ENCODE measurements at places on chromosomes 3 and 15.

DNA sequence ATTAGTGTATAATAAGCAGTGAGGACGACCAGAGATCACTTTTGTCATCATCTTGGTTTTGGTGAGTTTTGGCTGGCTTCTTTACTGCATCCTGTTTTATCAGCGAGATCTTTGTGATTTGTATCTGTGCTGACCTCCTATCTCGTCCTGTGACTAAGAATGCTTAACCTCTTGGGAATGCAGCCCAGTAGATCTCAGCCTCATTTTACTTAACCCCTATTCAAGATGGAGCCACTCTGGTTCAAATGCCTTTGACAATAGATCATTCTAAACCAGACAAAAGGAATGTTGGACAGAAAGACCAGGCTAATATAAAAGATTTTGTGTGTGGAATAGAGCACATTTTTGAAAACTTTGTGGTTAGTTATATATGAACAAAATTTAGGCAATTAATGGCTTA is 618.5 kb upstream of the BCHE start:
- DNase-seq: no peak

DNA sequence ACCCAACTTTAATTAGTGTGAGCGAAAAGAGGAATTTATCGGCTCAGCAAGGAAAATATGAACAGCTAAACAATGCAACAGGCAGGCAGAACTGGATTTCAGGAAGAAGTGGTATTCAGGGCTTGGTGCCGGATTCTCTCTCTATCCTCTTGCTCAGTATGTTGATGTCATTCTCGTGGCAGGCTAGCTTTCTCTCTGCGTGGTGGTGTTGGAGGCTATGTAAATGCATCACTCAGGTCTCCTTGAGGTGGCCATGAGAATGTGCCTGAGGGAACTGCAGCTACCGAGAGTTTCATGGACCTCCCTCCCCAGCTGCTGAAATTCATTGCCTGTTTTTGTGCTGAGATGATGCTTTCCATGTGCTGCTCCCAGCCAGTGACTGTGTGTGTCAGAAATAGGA is 18.3 kb upstream of the SYN2 start:
- no peak for DNase-seq

DNA sequence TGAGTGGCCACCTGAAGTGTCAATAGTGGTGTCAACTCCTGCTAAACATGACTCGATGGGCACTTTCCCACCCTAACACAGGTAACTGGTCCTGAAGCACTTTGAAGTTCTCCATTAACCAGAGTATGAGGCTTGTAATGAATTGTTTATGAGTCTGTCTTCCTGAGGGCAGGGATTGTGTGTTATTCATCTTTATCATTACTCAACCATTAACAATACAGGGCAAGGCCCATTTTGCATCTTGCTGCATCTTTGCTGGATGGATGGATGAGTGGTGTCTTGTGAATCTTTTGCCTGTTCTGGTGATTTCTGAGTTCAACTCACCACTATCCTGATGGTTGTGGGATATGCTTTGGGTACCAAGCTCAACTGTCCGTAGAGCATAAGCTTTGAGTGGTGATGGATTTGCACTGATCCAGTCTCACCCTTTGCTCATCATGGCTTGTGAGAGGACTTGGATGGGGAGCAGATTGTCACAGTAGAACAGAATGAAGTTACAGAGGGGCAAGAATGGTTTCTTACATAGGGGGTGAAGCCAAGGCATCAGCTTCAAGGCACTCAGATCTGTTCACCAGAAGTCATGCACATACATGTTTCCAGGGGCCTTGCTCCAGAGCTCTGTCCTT is 22.3 kb upstream of the EPB42 start:
- no peak for DNase-seq

DNA sequence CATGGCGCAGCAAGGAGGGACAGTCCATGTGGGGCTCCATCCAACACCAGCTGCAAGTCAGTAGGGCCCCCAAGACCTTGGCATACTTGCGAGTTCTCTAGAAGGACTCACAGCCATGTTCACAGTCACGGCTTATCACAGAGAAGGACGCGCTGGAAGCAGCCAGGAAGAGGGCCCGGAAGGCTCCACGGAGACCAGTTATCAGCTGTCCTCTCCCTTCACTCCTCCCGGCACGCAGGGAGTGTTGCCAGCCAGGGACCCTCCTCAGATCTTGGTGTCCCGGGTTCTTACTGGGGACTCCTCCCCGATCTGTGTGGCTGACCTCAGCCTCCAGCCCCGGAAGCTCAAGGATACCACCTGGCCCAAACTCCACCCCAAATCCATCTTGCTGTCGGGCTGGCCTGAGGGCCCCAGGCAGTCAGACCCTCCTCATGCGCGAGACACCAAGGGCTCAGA is 68.0 kb downstream of the SLTM start:
- no peak for DNase-seq

GRCh38 chr15:50873935-50874361 is 34.5 kb upstream of the AP4E1 start:
- DNase-seq: no peak

DNA sequence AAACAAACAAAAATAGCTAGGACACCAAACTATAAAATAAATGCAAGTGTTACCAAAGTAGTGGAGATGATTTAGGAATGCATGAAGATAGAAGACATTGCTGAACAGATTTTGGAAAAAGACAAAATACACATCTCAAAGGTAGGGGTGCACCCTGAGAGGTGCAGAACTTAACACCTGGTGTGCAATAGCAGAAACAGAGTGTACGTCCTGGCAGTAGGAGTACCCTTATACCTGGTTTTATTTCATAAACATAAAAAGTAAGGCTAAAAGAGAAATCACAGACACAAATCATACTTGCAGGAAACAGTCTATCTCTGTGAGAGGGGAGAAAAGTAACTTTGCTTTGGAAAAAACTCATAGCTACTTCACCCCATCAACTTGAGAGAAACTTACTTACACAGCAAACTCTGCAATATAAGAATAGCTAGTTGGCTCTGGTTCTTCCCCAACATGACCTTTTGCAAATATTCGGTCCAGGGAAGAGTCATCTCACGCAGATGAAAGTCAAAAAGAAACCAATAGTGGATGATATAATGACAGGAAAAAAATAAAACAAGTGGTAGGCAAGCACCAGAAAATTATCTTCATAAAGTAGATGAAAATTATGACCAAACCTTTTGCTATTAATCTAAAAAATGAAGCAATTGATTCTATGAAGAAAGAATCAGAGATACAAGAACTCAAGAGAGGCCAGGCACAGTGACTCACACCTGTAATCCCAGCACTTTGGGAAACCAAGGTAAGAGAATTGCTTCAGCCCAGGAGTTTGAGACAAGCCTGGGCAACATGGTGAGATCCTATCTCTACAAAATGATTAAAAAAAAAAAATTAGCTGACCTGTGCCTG is 108.9 kb upstream of the BNIP2 start:
- DNase-seq: no peak

GRCh38 chr15:69410248-69410874 is 3.8 kb upstream of the KIF23 start:
- no peak for DNase-seq

- DNase-seq: no peak
These were observed 123.7 kb upstream of the ATP2B2 start for GRCh38 chr3:10628891-10629670.

DNA sequence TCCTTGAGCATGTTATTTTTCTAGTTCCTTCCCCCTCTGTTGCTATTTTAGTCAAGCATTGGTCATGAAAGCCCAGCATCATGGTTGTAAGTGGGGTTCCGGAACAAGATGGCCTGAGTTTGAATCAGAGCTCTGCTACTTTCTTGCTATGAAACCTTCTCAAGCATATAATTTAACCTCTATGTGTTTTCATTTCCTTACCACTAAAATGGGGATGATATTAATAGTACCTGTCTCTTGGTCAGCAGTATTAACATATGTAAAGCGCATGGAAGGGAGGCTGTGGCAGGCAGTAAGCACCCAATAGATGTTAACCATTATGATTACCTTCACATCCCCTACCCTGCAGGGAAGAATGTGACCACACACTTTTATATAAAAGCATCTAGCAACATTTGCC is 14.3 kb upstream of the SPRED1 start:
- DNase-seq: no peak

DNA sequence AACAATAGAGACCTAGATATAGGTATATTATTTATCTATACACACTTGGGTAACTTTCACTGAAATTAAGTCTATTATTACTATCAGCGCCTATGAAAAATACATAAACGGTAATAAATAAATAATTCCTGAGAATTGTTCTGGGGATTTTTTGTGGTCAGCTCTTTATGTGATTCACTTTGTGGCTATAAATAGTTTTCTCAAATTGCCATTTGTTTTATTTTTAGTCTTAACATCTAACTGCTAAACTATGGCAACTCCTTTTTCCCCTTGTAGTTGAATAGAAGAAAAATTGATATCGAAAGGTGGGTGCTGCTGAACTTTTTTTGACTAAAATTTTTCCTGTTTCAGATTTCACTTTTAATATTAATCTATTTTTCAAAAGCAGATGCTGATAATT is 189.0 kb downstream of the VGLL3 start:
- DNase-seq: no peak

DNA sequence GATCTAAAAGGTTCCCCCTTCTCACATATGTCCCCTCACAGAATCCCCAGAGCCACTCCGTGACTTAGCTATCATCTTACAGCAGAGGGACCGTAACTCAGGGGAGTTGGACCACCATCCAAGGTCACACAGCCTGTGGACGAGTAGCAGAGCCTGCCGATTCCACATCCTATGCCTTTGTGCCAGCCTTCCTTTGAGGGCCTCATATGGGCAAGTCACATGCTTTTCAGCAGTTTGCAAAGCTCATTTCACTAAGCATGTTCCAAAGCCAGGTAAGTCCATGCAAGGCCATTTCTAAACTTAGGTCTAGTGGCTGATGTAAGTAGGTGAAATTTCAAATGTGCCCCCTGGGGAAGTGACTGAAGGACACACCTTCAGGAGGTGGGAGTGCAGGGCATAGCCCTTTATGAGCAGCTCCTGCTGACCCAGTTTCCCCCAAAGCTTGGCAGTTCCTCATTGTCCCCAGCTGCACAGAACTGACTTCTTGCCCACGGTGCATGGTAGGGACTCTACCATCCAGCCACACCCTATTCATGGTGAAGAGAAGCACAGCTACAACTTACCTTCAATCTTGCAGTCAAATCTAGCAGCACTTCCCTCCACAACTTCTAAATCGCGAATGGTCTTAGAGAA is 33.3 kb upstream of the HACD2 start:
- no peak for DNase-seq

DNA sequence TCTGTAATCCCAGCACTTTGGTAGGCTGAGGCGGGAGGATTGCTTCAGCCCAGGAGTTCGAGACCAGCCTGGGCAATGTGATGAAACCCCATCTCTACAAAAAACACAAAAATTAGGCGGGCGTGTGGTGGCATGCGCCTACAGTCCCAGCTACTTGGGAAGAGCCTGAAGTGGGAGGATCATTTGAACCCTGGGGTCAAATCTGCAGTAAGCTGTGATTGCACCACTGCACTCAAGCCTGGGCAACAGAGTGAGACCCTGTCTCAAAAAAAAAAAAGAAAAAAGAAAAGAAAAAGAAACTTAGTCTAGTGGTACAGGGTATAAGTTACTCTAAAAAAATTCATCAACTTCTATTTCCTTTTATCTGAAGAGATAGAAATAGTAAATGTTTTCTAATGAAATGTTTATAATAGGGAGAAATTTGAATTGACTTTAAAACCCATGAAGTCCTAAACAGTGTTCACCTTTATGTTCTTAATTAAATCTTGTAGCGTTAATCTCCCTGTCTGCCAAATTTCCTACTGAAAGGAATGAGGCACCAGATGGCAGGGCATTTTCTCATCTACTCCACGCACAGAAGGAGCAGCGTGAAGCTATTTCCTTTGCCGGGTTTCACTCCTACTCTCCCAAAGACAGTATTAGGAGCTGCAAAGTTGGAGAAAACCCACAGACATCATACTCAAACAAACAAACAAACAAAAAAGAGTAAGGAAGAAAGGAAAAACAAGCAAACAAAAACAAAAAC is 1.9 kb downstream of the PCLAF start:
- DNase-seq: no peak

DNA sequence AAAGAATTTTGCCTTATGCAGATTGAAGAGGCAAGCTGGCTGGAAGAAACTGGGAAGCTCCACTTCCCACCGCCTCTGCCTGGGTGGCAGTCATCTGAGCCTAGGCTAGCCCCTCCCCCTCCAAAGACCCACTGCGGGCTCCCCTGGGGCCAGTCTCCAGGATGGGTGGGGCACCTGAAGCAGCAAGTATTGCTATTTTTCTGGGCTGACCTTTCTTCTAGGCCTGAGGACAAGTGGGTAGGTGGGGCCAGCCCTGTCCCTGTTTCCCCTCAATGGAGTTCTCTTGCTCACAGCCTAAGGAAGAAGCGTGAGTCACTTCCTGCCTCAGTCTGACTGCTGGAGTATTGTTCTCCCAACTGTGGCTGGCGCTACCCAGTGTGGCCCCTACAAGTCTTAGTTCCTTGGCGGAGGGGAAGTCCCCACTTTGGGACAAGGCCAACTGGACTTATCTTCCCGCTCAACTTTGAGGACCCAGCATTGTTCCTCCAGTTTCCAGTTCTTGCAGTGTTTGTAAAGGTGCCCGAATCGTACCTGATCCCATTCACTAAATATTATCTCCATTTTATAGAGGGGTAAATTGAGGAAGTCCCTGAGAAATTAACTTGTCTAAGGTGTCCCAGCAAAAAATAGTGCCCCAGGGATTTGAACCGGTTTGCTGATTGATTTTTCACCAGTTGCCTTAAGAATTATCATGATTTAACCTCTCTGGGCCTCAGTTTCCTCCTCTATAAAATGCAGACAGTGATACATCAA is 1.4 kb downstream of the FURIN start:
- DNase-seq: peak; percentile 94

DNA sequence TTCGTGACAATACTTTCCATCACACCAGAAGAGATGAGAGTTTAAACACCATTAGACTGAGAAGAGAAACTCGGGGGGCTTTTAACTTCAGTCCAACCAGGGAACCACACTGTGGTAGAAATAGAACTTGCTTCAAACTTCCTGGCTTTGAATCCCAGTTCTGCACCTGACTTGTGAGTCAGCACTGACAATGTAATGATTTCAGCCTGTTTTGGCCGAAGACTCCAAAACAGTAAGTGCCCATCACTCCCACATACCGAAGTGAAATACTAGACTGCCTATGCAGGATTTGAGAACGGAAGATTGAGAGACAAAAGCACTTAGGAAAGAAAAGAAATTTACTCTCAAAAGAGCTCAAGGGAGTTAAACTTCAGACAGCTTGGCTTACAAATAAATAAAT is 27.0 kb downstream of the C2CD4B start:
- no peak for DNase-seq

- no peak for DNase-seq
These were observed 69.4 kb downstream of the ZBTB20 start for GRCh38 chr3:115077501-115078250.

DNA sequence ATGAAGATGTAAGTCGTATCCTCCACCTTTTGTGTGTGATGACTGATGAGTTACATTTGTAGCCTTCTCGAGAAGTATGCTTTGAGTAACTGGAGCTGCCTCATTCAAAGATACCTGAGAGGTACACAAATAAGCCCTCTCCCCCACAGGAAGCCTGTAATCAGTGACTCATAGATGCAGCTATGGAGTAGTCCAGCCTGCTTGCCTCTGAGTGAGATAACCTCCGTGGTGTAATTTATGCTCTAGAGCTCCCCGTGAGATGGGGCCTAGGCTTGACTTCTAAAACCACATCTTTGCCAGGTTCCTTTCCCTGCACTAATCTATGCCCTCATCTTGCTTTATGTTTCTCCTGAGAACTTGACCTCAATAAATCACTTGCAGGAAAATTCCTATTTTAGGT is 291.7 kb downstream of the SUCLG2 start:
- no peak for DNase-seq
